ENCODE measurements at places on chromosomes 4 and X.

DNA sequence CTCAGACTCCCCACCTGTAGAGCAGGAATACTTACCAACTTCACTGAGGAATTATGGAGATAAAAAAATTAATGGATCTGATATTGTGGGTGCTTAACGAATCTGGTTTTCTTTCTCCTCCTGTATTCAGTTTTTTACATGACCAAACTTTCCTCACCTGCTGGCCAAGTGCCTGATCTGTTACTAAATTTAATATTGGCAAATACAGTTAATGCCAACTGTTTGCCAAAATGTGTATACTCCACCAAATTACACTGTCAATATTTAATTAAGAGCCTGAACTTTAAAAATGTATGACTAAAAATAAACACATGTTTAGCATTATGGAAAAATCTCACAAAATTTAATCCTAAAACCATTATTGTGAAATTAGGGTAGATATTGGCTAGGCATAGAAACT is 3.3 kb downstream of the PGRMC2 start:
- DNase-seq = no peak

GRCh38 chr4:14877246-14878225 is 124.7 kb upstream of the CPEB2 start:
- no peak for DNase-seq

DNA sequence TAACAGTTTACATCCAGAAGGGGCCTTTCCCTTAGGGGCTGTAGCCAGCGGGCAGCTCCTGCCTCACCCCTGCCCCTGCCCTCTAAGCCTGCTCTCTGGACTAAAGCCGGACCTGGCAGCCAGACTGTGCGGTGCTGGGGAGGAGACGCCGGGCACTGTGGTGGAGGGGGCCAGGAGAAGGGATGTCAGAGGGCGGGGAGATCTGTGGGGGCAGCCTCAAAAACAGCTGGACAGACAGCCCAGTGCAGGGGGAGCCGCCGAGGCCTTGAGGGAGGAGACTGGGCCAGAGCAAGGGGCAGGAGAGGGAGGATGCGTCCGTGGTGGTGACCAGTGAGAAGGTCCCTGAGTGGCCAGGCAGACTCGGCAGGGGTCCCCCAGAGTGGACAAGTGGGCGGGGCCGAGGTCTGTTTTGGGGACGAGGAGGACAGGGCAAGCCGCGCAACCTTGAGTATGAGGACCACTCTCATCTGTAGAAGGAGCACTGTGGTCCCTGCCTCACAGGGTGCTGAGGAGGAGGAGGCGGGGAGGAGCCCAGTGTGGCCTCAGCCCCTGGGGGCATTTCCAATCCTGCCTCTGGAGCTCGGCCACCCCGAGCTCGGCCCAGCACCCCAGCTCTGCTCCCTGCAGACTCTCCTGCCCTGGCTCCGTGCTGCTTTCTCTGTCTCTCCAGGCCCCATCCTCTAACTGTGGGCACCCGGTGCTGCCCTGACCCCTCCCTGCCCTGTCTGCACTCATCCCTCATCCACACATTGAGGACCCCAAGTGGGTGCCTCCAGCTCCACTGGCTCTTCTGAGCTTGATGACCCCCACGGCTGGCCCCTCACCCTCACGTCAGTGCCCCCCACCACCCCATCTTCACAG is 59.2 kb upstream of the NKX1-1 start:
- DNase-seq = no peak

GRCh38 chrX:9612146-9612505 is 147.3 kb downstream of the TBL1X start:
- DNase-seq = no peak

GRCh38 chr4:8238036-8238511 is 31.5 kb upstream of the HTRA3 start:
- DNase-seq = no peak

DNA sequence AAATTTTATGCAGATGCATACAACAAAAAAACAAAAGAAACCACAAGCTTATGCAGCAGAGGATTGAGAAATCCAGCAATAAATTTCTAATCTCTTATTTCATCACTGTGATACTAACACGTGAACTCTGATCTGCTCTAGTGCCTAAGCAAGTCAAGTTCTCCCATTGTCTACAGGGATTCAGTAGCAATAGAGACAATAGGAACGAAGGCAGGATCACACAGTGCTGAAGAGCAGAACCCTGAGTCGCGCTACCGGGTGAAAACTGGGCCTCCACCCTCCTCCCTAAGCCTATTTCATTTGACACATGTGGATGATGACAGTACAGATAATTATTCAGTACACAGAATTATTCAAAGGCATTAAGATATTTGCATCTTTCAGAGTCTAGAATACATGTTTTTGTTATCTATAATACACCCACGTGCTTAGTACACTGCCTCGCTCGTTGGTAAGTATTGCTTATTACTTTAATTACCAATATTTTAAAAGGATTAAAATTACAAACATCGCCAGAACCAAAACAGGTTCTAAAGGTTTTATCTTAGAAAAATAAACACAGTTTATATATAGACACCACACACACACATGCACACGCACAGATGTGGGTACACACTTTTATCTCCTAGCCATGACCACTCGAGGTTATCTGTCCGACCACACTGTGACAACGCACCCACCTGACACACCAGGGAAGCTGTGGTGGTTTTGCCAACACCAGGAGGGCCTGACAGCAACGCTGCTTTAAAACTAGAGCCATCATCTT is 60.1 kb downstream of the RFC1 start:
- no peak for DNase-seq

DNA sequence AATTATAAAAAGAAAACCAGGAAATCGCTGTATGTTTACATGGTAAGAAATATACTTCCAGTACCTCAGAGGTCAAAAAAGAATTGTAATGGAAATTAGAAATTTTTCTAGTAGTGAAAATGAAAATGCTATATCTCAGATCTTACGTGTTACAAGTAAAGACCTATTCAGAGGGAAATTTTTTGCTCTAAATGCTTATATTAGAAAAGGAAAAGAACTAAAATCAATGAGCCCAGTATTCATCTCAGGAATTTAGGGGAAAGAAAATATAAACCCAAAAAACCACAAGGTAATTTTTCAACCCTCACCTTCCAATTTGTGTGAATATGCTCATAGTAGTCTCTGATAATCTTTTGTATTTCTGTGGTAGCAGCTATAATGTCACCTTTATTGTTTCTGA is 145.6 kb downstream of the RAP1GDS1 start:
- DNase-seq = no peak

- DNase-seq = no peak
These were observed 26.8 kb upstream of the CLDN24 start for GRCh38 chr4:183348706-183349659.

- DNase-seq = no peak
These were observed 13.3 kb downstream of the FUNDC1 start for GRCh38 chrX:44529310-44529709.

DNA sequence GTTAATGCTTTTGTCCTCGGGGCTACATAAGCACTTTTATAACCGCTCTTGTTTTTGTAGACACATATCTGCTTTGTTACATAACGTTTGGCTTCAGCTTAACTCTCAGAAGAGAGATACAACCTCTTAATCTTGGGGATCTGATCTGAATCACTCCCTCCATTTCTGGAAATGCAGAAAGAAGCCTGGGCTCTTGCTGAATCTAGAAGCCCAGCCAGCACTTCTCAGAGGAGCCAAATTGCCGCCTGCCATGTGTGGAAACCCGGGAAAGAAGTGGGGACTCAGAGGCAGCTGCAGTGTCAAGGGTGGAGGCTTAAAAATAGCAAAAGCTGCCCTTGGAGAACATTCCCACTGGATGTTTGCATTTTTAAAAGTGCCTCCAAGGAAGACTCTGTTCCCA is 69.3 kb upstream of the LDB2 start:
- no peak for DNase-seq

- no peak for DNase-seq
These were observed 203.8 kb upstream of the PSAPL1 start for GRCh38 chr4:7638489-7638888.

- DNase-seq = no peak
These were observed 2.6 kb downstream of the C4orf33 start for GRCh38 chr4:129098531-129099001.

DNA sequence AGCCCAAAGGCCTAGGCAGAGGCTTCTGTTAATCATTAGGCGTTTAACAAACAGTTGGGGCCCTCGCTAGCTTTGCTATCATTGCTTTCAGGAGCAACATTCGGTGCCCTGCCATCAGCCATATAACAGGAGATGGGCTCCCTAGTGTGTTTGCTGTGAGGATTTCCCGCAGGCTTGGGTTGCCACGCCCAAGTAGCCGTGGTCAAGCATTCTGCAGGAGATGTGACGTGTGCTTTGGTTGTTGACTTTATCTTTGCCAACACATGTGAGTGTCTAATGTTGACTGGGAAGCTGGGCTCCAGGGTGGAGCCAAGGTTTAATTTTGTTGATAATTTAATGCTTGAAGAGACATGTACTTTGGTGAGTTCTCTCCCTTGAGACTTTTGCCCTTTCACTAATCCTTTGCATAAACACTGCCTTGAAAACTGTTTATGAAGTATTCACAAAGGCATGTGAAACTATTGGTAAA is 184.6 kb upstream of the KIT start:
- no peak for DNase-seq

DNA sequence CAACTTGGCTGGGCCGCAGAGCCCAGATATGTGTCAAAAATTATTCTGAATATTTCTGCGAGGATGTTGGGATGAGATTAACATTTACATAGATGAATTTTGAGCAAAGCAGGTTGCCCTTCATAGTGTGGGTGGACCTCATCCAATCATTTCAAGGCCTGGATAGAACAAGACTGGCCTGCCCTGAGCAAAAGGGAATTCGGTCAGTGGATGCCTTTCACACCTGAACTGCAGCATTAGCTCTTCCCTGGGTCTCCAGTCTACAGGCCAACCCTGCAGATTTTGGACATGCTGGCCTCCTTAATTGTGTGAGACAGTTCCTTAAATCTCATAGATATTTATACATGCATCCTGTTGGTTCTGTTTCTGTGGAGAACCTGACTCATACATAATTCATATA is 32.4 kb upstream of the SLC10A4 start:
- no peak for DNase-seq

DNA sequence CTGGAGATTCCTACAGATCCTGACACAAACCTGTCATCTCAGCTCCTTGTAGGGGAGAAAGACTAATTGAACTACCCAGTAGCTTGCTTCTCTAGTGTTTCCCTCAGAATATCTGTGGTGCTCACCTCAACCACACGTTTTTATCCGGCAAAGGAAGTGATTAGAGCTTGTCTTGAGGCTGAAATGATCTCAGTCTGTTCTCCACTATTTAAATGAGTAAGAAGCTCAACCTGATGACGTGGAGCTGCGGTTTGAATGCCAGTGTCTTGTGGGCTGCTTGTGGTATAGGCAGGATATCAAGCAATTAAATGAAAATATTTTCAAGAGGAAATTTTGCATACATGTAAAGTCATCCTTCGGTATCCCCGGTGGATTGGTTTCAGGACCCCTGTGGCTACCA is 270.2 kb downstream of the TLL1 start:
- DNase-seq = no peak

DNA sequence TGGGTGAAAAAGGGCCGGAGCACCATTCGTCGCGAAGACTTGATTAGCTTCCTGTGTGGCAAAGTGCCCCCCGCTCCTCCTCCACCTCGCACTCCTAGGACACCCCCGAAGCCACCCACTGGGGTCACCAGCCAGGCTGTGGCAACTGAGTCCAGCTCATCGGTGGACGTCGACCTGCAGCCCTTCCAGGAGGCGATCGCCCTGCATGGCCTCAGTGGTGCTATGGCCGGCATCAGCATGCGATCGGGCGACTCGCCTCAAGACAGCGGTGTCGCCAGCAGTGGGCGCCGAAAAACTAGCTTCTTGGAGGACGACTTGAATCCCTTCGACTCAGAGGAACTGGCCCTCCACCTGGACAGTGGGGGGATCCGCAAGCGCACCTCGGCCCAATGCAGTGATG is 126.8 kb upstream of the CXorf66 start:
- no peak for DNase-seq

GRCh38 chrX:101552714-101553113 is 2.4 kb downstream of the ARMCX1 start:
- no peak for DNase-seq

GRCh38 chrX:136662104-136662503 is 14.1 kb downstream of the CD40LG start:
- DNase-seq = no peak

- DNase-seq = no peak
These were observed 8.1 kb upstream of the JAKMIP1 start for GRCh38 chr4:6208416-6208815.

DNA sequence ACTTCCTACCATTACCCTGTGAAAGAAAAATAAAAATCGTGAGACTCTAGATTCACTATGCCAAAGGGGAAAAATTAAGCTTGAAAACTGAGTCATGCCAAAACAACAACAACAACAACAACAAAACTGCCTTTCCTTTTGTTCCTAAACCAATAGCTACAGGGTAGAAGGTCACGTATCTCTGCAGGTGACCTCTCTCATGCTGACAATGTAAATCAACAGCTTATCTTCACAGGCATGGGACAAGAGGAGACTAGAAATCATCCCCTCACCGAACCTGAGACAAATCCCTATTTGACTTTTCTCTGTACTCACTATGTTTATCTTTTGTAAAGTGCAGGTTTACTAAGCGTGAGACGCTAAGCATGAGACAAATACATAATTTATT is 20.5 kb upstream of the AADAT start:
- no peak for DNase-seq

DNA sequence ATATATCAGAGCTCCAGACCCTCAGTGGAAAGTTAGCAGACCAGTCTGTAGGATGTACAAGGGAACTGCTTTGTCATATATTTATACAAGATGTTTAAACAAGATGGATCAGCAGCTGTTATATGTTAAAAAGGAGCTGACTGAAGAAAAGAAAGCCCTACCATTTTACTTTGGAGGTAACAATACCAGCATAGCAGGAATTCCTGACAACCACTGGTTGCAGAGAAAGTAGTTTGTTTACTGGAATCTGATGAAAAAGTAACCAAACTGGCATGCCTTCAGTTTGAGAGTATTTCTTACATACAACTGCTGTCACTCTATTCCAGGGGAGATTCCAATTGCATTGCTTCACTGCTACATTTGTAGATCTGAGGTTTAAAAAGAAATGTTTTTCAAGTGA is 49.5 kb upstream of the GABRQ start:
- DNase-seq = no peak

GRCh38 chr4:88144866-88145300 is 13.6 kb downstream of the ABCG2 start:
- DNase-seq = no peak

DNA sequence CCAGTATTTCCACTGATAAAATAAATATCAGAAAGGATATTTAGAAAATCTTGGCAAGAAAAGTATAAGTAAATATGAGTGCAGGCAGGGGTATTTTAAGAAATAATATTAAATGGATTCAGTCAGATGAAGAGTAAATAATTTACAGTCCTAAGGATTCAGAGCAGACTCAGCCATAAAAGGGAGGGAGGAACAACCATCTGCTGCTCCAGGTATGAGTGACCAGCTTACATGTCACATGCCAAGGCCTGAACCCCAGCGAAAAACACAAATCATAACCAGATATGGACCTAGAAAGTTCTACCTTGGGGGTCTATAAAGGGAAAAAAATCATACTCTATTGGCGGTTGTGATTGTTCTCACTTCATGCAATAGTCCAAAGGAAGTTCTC is 166.8 kb downstream of the COL4A6 start:
- DNase-seq = no peak

- no peak for DNase-seq
These were observed 95.4 kb upstream of the SFRP2 start for GRCh38 chr4:153884325-153884724.

Measured in activated T-cell treated with anti-CD3 and anti-CD28 coated beads, Interleukin-2, amount 50 U/mL, for 4 hours (primary cell).